ENCODE measurements at places on chromosomes 1 and 21.

DNA sequence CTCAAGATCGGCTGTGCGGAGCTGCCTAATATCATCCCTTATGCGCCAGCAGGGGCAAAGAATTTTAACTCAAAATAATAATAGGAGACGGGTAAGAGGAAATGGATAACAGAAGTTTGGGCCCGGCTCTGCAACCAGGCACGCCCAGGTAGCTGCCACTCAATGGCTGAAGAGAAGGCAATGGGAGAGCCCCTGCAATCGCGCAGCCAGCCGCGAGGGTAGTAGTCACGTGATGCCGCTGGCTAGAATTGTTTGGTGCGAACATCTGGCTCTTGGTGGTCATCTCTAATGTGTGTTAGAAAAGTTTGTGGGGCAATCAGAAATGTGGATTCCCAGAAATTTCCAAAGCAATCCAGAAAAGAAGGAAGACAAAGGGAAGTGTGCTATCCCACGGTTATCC is 12.3 kb downstream of the BARHL2 start:
- DNase-seq: no peak

GRCh38 chr1:41404308-41404761 is 43.1 kb downstream of the FOXO6 start:
- peak; percentile 48 for DNase-seq

DNA sequence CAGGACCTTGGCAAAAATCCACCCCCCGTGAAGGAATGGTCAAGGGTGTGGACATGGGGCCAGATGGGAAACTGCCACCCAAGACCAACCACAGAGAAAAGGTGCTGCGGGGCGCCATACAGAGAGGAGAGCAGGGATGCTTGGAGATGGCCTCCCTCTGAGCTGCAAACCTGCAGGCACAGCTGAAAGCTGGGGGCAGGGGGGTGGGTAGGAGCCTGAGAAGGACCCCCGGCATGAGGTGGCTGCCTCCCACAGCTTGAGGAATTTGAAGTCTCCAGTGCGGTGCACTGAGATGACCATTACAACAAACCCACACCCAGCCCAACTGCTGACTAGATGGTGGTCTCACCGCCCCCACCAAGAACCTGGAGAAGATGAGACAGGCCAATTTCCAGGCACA is 84.8 kb downstream of the WDR4 start:
- DNase-seq: no peak

DNA sequence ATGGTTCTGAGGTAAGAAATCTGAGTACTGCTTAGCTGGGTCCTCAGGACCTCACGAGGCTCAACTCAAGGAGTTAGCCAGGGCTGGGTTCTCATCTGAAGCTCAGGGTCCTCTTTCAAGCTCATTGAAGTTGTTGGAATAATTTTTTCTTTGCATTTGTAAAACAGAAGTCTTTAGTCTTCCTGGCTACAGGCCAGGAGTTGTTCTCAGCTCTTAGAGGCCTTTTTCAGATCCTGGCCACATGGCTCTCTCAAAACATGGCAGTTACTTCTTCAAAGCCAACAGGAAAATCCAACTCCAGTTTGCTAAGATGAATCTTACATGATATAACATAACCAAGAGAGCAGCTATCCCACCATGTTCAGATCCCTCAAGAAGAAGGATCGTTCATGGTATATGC is 92.3 kb upstream of the CHODL start:
- DNase-seq: no peak

GRCh38 chr1:101314244-101314643 is 77.4 kb downstream of the S1PR1 start:
- DNase-seq: peak; percentile 51

GRCh38 chr1:115793162-115793561 is 24.6 kb upstream of the CASQ2 start:
- no peak for DNase-seq

- DNase-seq: no peak
Measured at GRCh38 chr1:53186533-53186932, 10.1 kb upstream of the CPT2 start.

GRCh38 chr1:51000160-51000559 is 30.1 kb downstream of the CDKN2C start:
- DNase-seq: no peak

DNA sequence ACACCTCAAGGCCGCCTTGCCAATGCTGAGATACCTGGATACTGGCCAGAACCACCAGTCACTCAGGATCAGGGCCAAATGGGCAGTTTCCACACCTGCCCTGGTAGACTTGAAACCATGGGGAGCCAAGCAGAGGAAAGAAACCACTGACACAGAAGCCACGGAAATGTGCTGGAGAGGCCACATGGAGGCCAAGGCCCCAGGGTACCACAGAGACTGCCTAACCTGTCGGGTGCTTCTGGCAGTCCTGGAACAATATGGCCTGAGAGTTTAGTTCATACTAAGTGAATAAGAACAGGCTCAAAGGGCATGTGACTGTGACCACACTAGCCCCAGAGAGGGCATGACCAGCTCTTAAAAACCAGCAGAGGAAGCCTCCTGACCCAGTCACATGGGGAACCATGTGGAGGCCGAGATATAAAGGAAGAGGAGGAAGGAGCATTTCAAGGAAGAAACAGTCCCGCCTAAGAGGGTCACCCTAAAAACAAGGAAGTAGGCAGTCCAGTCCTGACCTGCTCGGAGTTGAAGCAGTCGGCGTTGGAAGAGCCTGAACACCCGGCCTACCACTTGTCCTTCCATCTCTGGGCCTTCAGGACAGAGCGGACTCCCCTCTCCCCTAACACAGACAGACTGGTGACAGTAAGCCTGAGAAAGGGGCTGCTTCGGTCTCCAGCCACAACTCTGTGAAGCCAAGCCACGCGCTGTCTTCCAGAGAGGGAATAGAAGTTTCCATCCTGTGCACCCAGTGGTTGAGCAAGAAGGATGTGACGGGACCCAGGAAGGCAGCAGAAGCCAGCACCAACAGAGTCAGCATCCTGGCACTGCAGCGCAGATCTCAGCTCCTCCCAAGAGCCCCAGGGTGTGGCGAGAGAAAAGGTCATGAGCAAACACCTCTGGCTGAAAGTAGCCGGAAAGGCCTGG is at the start of gene DENND2D:
Gene DENND2D (minus strand): TSS at position 766 of the 921 bp plus-strand sequence. CDS start 187 bp downstream, at position 579.
- no peak for DNase-seq

DNA sequence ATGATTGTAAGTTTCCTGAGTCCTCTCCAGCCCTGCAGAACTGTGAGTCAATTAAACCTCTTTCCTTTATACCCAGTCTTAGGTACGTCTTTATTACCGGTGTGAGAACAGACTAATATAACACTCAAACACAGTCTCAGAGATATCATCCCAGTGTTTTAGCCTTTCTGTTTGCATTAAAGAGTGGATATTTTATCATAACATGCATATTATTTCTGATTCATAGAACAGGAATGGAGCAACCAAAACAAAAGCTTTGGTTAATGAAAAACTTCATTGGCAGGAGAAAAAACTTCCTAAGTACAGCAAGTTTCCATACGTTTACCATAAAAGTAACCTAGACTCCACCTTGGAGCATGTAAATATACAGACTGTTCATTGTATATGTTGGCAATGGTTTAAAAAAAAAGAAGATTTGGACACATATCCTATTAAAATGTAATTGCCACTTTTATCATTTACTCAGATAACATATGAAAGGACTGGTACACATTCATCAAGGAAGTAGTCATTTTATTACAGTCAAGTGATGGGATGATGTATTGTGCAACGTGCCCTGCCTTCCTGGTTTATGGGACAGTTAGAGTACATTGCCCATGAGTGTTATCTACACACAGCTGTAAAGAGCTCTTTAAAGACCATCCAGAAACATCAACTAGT is 144.8 kb downstream of the ETS2 start:
- DNase-seq: no peak

DNA sequence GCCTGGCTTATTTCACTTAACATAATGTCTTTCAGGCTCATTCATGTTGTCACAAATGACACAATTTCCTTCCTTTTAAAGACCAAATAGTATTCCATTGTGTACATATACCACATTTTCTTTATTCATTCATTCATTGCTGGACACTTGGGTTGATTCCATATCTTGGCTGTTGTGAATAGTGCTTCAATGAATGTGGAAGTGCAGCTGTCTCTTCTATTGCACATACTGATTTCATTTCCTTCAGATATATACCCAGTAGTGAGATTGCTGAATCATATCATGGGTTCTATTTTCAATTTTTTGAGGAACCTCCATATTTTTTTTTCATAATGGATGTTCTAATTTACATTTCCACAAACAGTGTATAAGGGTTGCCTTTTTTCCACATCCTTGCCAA is 38.6 kb upstream of the WLS start:
- DNase-seq: no peak

Data from RKO (cell line).